Type B pancreatic cell (in vitro differentiated cells): ENCODE measurements at places on chromosomes 7 and 10.

- no peak for DNase-seq
Measured at GRCh38 chr7:104264285-104264684, 56.5 kb upstream of the ORC5 start.

GRCh38 chr7:70014472-70015177 is 416.4 kb downstream of the AUTS2 start:
- no peak for DNase-seq

GRCh38 chr10:57867241-57867640 is 400.5 kb downstream of the IPMK start:
- no peak for DNase-seq

DNA sequence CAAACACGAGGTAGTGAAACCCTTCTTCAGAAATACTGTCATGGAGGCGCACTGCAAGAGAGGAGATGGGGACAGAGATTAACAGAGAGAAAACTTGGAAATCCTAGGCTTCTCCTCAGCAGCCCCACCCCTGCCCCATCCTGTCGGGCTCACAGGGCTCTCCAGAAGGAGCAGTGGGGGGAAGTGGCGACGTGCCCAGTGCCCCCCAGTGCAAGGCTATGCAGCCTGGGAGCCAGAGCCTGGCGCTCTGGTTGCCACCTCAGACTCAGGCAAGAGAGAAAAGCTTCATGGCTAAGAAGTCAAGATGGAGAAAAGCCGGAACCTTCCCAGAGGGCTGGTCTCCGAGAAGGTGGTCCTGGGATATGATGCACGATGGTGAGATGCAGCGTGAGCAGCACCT is 21.2 kb downstream of the CAMK2G start:
- DNase-seq = no peak

DNA sequence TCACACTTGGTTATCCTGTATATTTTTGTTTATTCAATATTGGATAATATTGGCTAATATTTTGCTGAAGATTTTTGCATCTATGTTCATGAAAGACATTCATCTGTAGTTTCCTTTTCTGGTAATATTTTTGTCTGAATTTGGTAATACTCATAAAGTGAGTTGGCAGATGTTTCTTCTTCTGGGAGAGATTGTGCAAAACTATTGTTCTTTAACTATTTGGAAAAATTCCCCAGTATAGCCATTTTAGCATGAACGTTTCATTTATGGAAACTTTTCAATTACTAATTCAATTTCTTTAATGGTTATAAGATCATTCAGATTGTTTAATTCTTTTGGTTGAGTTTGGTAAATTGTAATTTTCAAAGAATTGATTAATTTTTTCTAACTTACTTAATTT is 560.8 kb upstream of the FZD8 start:
- DNase-seq = no peak

GRCh38 chr7:109611656-109612055 is 1042.0 kb downstream of the DNAJB9 start:
- DNase-seq = no peak

- no peak for DNase-seq
Measured at GRCh38 chr7:140778975-140779374, 82.5 kb downstream of the NDUFB2 start.

DNA sequence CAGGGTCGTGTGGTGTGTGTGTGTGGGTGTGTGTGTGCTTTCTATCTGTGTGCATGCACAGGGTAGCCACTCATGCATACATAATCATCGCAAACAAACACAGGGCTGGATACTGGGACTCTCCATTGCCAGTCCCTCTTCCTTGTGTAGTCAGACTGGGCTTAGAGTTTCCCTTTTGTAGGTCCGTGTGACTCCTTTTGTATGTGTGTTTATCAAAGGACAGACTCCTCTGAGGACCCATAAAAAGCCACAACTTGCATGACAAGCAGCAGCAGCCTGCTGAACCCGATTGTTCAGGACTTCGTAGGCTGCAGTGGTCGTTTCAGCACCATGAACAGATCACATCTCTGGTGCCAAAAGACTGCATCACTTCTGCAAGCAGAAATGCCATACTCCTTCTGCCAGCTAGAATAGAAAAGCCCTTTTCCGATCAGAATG is 895 bp downstream of the VSTM2A start:
- DNase-seq = no peak

DNA sequence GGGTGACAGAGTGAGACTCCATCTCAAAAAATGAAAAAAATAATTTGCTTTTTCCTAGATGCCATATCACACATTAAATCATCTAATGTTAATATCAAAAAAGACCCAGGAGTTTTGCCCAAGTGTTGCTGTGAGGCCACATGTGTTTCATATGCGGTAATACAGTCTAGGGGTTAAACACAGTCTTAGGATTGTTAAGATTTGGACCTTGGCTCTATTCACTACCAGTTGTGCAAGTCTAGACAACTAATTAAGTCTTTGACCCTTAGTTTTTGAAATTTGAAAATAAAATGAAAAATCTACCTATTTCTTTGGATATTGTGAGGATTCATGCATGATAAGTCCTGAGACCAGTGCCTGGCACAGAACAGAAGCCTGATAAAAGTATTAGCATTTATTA is 14.9 kb upstream of the MALRD1 start:
- DNase-seq = no peak

GRCh38 chr7:46189255-46189790 is 268.3 kb upstream of the IGFBP3 start:
- no peak for DNase-seq

DNA sequence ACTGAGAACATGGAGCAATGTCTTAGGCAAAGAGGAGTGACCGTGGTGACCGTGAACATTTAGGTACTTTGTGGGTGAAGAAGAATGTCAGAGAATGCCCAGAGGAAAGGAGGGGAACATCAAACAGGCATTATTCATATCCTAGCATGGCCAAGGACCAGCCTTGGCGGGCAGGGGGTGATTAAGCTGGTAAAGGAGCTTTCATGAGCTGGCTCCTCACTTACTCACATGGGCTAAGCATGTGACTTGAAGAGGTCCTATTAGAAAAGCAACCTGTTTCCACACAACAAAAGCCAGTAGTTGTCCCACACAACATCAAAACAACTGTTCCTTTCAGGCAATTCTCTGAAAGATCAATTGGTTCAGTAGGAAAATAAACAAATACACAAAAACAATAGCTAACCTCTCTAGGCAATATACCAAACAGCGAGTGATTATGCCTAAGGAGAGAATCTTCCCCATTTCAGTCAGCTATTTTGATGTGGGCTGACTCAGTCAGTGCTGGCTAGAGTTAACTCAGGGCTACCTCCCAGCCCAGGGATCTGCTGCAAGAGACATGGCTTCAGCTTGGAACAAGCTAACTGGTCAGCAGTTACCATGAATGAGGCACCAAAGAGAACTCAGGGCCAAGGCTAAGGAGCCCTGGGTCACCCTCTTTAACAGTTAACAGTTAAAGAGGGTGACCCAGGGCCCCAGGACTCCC is 283.5 kb downstream of the ARHGAP12 start:
- no peak for DNase-seq

DNA sequence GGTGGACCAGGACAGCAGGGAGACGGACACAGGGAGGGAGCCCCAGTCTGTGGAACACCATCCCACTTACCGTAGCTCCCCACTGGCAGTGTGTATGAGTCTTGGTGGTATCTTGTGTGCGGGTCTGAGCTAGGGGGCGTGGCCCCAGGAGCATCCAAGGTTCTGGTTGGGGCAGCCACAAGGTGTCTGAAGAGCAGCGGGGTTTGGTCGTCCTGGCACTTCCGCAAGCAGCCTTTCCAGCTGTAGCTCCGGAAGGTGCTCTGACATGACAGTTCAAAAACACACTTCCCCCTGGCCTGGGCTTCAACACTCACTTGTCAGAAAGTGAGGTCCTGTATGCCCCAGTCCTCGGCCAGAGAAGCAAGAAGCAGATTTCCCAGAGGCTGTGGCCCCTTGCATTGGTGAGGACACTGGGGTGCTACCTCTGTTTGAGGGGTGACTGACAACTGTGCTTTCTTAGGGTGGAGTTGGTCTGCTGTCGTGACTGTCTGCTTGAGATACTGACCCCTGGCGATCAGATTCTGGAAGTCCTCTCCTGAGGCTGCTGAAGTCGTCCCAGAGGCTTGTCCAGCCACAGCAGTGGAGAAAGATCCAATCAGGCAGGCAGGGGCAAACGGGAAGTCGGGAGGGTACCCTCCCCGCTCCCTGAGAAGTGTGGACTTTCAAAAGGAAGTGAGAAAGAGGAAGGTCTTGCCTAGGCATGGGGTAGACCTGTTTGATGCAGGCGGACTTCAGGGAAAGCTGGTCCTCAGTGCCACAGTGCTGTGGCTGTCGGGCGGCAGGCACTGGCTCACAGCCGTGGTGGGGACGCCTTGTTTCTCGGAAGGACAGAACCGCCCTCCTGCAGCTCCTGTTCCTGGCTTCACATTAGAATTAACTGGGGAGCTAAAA is 51.4 kb upstream of the PFKFB3 start:
- no peak for DNase-seq

GRCh38 chr10:114516356-114516755 is 112.1 kb upstream of the AFAP1L2 start:
- DNase-seq = no peak

- no peak for DNase-seq
Measured at GRCh38 chr7:36923943-36924436, 199.7 kb upstream of the AOAH start.

DNA sequence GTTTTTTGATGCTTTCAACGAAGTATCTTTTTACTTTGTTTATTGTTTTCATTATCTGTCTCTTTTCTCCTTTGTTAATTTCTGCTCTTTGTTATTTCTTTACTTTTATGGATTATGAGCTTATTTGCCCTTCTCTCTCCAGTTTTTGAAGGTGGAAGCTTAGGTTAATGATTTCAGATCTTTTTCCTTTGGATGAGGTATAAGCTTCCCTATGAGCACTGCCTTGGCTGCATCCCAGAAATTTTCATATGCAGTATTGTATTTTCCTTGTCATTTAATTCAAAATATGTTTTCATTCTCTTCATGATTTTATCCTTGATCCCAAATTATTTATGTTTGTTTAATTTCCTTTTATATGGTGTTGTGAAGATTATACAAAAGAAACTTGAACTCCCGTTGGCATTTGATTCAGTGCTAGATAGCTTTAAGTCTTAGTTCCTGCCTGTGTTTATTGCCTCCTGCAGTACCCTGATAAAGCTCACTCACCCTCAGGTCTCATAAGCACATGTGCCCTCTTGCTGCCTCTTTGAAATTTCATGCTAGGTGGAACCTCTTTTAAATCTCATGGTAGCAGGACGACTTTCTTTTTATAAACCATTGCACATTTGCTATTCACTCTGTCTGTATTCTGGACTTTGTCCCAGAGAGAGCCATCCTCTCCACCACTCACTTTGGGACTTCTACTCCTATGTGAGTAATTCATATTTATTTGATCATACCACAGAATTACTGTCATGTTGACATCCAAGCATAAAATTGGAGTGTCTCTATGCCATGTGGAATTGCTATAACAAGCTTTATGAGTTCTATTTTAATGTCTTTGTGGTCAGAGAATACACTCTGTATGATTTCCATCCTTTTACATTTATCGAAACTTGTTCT is 23.0 kb upstream of the CEP41 start:
- no peak for DNase-seq

DNA sequence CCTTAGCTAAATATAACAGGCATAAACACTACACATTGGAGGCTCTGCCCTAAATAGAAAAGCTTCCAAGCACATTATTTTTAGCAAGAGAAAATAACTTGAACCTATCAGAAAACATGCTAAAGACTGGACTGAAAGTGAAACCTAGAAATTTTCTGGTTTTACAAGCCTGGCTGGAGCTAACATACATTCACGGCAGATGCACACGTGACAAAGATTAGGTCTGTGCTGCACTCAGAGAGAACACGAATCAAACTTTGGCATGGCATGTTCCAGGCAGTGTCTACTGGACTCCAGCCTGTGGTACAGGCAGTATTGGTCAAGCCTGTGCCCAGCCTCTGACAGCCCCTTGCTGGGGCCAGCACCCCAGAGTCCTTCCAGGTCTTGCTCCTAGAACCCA is 94.1 kb upstream of the PCBD1 start:
- DNase-seq = no peak
